ENCODE measurements at places on chromosomes 12 and 14. TPM values are rescaled to one million over a fixed set of nuclear protein-coding genes. Genes with fewer than 3 reads are reported as not detected.
A peak's percentile ranks its signal among the peaks of the same experiment; 100 is the strongest.

GRCh38 chr12:113788020-113788856 lies 177.9 kb downstream of the RBM19 start:
- no peak overlapping the region for H3K27ac ChIP-seq
- H3K4me1 ChIP-seq = no peaks in the 10 kb centered on the region
- DNase-seq = no peak
- no peaks in the 10 kb centered on the region for H3K27me3 ChIP-seq
- H3K36me3 ChIP-seq = no peaks in the 10 kb centered on the region

GRCh38 chr14:53947452-53948204 lies 9.0 kb downstream of the BMP4 start:
- no peak for DNase-seq
- no peak overlapping the region for H3K4me3 ChIP-seq

GRCh38 chr12:55965240-55965639 lies 602 bp downstream of the PMEL start:
- no peak overlapping the region for H3K4me3 ChIP-seq
- no peaks in the 10 kb centered on the region for H3K36me3 ChIP-seq
- no peak overlapping the region for H3K27ac ChIP-seq
- peaks cover 23% of the 10 kb centered on the region for H3K4me1 ChIP-seq
- H3K27me3 ChIP-seq = no peaks in the 10 kb centered on the region

GRCh38 chr14:93736378-93737014 lies 51.8 kb downstream of the PRIMA1 start:
- H3K27me3 ChIP-seq = no peaks in the 10 kb centered on the region
- H3K4me3 ChIP-seq = no peak overlapping the region
- H3K36me3 ChIP-seq = peaks cover 7% of the 10 kb centered on the region
- H3K27ac ChIP-seq = no peak overlapping the region
- DNase-seq = no peak

DNA sequence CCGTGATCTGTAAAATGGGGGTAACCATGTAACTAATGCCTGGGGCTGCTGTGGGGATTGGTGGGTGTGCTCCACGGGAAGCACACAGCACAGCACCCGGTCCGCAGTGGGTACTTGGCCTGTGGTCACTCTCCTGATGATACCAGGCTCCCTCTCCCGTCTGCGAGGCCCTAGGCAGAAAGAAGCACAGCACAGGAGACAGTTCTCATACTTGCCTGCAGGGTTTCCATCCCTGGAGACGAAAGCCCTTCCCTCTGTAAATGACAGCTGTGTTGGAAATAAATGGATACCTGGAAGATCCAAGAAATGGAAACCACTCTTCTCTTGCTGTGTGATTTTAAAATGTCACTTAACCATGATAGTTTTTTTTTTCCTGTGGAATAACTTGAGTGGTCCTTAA lies 7.9 kb upstream of the PRMT8 start:
- H3K27me3 ChIP-seq = peaks cover 4% of the 10 kb centered on the region
- H3K36me3 ChIP-seq = no peaks in the 10 kb centered on the region
- no peak overlapping the region for H3K4me3 ChIP-seq
- H3K4me1 ChIP-seq = no peaks in the 10 kb centered on the region

DNA sequence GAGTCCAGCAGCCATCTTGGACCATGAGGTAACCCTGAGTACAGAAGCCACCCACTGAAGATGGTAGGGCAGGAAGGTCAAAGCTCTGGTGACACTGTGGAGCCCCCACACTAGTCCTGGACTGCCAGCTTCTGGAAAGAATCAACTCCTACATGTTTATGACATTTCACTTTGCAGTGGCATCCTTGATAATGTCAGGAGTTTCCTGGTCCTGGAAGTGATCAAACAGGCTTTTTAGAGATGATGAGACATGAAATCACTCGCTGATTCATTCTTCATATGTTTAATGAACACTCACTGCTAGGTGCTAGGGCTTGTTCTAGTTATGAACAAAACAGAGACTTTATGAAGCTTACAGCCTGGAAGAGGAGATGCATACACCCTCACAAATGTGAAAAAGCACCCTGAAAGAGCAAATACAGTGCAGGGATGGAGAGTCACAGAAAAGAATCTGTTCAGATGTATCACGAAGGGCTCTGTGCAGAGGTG lies 15.8 kb upstream of the HNF1A start:
- no peaks in the 10 kb centered on the region for H3K27me3 ChIP-seq
- peak overlapping the region; percentile 31 for H3K27ac ChIP-seq
- peaks cover 12% of the 10 kb centered on the region for H3K4me1 ChIP-seq
- no peak overlapping the region for H3K4me3 ChIP-seq
- no peak for DNase-seq
- H3K36me3 ChIP-seq = no peaks in the 10 kb centered on the region

Gene LMNTD1
- total RNA-seq = not detected

Data from vagina (tissue), 2 donors.